Stimulated activated naive CD4-positive, alpha-beta T cell treated with Interleukin-2 at 50 U/mL for 16 hours (primary cell): ENCODE measurements at places on chromosomes 7 and 10.

DNA sequence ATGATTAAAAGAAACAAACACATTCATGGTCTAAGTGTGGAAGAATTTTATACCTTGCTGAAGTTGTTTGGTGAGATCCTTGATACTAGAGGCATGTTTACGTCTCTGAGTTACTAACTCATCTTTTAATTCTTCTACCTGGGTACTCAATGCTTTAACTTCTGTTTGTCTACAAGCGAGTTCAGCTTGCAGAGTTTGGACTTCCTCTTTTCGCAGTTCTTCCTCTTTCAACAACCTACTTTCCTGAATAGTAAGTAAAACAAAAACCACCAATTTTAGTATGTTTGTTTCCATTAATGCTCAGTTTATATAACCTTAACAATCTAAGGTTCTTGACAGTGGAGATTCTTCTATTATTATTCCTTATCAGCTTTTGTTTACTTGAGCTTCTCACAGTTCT lies 42.9 kb downstream of the CCDC186 start:
- no peak for DNase-seq

GRCh38 chr10:103465411-103466179 lies 6.9 kb upstream of the CALHM1 start:
- no peak for DNase-seq

DNA sequence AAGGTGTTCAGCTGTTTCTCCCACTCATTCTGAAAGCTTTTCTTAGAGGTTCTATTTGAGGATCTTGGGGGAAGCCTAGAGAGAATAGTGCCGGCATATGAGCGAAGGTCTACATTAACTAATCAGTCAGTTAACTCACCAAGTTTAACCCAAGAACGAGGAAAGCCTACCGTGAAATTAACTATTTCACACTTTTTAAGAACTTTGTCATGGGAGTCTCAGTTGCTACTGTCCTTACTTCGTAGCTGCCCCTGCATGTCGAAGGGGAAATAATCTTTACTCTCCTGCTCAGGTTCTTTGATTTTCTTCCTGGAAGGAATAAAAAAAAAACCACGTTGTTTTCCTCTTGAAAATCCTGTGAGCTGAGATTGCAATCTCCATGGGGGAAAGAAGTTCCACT lies 115.1 kb downstream of the FRMD4A start:
- DNase-seq: no peak

DNA sequence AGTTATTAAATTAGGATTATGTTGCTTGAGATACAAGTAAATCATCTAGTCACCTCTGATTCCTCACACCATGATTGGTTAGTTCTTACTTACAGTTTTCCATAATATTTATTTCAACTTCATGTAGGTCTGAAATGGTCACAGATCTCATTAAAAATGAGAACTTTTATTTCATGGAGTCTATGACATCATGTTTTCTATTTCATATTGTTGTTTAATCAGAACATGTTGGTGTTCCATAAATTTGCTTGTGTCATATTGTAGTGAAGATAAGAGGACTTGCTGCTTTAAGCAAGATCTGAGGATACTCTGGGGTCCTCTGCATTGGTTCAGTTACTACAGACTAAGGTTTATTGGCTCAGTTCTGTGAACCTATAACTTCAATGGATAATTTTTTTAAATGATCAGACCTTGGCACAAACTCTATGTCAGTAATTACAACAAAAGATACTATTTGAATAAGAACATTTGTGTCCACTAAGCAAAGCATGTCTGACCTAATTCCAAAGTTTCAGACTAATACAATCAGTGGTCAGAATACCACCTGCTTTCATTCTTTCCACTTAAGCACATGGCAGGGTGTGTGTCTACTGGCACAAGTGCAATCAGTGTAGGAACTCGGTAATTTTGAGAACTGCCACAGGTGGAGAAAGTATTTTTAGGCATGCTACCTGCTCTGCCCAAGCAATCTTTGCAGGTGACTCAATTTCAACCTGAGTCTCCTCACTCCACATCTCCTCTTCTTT lies 68.5 kb downstream of the CCDC71L start:
- no peak for DNase-seq

GRCh38 chr10:71230656-71231025 lies 18.3 kb downstream of the UNC5B start:
- no peak for DNase-seq
